ENCODE measurements at places on chromosomes 3 and 15.

- DNase-seq: no peak
Measured at GRCh38 chr15:95327661-95328060, 1002.8 kb upstream of the NR2F2 start.

- DNase-seq: no peak
Measured at GRCh38 chr3:100697723-100698285, 11.5 kb upstream of the TFG start.

DNA sequence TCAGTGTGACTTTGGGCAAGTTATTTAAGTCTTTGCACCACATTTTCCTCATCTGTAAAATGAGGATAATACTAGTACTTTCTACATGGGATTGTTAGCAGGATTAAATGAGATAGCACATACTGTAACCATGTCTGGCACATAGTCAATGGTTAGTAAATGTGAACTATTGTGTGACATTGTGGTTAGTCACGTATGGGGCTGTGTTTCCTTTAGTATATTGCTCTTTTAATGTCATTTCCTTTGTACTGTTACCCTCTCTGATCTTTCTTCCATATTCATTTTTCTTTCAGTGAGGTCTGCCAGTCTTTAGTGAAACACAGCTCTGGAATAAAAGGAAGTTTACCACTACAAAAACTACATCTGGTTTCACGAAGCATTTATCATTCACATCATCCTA is 21.4 kb downstream of the OPA1 start:
- no peak for DNase-seq

DNA sequence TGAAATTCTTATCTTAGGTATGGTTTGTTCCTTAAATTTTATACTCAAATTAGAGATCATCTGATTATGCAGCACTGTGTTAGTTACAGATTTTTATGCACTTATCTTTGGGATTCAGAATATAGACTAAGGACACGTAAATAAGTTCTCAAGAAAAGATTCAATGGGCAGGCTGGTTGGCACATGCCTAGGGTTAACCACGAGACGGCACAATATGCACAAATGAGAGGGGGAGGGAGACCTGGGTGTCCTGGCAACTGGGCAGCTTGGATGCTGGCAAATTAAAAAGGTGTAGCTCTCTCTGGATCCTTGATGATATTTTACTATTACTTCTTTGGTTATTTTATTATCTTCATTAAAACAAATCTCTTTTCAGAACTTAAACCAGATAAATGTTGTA is 672 bp downstream of the AADAC start:
- DNase-seq: no peak

All from activated CD4-positive, alpha-beta memory T cell treated with anti-CD3 and anti-CD28 coated beads, Interleukin-2, amount 10 ng/mL, durations not matched to agents 7 days and 5 days (primary cell).